Suppressor macrophage (primary cell): ENCODE measurements at places on chromosomes 3 and 15.

GRCh38 chr3:57958642-57959422 is 49.4 kb upstream of the FLNB start:
- no peak for DNase-seq

DNA sequence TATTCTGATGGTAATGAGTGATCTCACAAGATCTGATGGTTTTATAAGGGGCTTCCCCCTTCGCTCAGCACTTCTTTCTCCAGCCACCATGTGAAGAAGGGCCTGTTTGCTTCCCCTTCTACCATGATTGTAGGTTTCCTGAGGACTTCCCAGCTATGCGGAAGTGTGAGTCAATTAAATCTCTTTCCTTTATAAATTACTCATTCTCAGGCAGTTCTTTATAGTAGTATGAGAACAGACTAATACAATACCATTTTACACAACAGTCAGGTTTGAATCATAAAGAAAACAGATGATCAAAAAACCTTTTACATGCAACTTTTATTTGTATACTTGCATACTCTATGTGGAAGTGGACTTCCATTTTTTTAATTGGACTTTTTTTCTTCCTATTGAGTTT is 46.7 kb upstream of the CBLB start:
- no peak for DNase-seq

DNA sequence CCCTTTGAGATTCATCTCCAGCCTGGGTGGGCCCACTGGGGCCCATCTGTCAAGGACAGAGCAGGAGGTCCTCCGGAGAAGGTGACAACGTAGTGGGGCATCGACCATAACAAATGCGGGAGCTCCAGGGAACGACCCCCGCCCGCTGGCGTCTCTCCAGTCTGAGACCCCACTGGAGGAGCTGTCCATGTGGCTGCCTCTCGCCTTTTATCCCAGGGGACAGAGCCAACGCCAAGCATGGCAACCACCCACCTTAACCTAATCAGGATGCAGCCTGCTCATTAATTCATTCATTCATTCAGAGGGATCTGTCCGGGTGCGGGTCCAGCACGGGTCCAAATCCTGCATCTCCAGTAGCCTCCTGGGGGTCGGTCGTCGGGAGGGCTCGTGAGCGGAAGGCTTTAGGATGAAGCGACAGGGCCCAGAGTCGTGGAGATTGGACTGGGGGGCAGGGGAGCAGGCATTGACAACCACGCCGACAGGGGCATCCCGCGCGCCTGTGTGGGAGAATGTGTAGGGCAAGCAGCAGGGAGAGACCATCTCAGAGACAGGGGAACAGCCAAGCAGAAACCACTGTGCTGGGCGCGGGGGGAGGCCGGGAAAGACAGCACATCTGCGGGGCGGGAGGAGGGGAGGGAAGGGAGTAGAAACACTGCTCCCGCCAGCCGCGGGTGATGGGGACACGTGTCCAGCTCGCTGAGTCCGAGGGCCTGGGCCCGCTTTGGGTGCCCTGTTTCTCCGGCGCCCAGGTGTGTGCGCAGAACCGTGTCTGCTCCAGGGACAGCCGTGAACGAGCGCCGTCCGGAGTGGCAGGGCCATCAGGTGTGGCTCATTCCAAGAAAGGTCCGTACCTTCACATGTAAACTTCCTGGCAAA is 1.9 kb downstream of the PIGZ start:
- no peak for DNase-seq

DNA sequence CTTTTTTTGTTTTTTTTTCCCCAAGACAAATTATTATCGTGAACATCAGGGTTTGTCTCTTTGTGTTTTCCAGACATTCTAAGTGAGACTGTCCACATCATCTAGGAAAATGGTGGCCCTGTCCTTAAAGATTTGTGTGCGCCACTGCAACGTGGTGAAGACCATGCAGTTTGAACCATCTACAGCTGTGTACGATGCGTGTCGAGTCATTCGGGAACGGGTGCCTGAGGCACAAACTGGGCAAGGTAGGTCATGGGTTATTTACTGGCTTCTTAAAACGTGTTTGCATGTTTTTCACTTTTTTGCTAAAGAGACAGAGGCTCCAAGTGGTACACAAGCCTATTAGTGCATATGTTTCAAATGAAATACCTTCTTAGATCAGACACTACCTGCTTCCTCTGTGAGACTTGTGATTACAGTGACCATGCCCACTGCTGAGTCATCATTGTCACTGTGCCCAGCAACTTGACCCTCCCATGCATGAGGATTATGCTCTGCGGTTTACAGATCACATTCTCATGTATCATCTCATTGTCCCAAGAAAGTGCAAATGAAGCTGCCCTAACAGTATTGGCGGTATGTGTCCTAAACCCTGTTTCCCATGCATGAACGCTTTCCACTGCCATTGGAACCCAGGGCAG is 395.2 kb upstream of the TPM1 start:
- DNase-seq, result peak; percentile 80

- no peak for DNase-seq
Measured at GRCh38 chr3:62028236-62028635, 345.1 kb downstream of the FEZF2 start.

GRCh38 chr3:169062501-169062900 is 601.0 kb downstream of the MECOM start:
- DNase-seq, result no peak

DNA sequence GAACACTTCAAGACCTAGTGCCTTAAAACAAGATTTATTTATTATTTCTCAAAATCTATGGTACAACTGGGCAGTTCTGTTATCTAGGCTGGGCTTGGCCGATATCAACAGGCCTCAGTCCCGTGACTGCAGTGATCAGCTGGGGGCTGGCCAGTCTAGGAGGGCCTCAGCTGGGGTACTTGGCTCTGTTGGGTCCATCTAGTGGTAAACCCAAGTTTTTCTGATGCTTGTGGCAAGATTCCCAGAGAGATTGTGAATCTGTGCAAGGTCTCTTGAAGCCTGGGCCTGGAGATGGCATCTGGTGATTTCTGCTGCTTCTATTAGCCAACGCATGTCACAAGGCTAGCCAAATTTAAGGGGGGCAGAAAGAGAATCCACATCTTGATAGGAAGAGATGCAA is 482.4 kb upstream of the SGO1 start:
- no peak for DNase-seq

DNA sequence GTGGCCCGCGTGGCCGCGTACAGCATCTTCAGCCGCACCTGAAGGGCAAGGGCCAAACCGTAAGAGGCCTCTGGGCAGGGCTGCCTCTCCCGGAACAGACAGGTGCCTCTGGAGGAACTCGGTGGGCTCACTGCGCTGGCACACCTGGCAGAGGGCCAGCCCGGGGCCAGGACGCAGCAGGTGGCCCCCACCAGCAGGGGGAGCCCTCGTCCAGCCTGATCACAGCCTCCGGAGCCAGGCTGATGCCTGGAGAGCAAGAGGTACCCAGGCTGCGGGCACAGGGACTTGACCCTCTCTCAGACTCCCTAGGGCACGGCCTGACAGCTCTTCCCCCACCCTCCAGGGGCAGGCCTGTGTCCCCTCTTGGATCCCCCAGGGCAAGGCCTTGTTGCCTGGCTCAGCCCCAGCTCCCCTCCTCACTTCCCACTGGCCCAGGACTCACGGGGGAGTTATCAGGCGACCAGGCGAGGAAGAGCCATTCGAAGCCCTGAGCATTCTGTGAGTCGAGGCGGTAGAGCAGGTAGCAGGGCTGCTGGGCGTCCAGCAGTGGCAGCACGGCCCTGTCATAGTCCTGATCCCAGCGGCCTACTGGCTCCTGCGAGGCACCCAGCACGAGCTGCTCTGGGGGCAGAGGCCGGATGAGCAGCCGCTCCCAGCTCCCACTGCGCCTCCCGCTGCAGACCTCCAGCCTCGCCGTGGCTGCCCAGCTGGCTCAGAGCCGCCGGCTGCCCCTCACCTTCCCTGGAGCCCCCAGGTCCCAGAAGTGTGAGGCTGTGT is 6.2 kb upstream of the TLR9 start:
- peak; percentile 94 for DNase-seq

DNA sequence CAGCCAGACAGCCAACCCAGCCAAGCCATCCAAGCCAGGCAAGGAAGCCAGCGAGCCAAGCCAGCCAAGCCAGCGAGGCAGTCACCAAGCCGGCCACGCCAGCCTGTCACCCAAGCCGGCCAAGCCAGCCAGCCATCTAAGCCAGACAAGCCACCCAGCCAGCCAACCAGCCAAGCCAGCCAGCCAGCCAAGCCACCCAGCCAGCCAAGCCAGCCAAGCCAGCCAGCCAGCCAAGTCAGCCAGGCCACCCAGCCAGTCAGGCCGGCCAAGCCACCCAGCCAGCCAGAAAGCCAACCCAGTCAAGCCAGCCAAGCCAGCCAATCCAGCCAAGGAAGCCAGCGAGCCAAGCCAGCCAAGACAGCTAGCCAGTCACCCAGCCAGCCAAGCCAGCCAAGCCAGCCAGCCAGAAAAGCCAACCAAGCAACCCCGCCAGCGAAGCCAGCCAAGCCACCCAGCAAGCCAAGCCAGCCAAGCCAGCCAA is 201.2 kb downstream of the GOLGA6L6 start:
- no peak for DNase-seq

DNA sequence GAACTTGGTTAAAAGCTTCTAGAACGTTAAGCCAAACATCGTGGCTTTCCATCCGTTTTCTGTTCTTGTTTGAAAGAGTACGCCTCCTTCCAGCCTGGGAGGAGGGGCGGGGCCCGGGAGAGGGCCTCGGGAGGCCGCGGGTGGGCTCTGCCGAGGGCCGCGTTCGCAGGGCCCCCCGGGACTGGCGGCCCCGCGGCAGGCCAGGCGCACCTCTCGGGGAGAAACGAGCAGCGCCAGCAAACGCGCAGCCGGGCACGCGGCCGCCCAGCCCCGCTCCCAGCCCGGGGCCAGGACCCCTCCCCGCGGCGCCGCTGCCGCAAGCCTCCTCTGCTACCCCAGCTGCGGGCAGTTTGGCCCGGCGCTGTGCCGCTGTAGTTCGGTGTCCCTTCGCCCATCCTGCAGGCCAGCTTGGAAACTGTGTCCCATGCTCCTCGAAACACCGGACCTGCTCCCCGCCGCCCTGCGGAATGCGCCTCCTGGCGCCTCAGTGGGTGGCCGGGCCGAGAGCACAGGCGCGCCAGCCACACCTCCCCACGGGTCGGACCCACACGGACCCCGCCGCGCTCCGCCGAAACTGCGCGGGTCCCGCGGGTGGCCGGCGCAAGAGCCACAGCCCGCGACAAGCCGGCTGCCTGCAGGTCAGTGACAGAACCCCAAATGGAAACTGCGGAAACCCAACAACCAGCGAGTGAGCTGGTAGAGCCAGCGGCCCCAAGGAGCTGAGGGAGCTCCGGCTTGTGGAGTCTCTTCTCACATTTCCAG is 2.3 kb downstream of the OCA2 start:
- peak; percentile 37 for DNase-seq

DNA sequence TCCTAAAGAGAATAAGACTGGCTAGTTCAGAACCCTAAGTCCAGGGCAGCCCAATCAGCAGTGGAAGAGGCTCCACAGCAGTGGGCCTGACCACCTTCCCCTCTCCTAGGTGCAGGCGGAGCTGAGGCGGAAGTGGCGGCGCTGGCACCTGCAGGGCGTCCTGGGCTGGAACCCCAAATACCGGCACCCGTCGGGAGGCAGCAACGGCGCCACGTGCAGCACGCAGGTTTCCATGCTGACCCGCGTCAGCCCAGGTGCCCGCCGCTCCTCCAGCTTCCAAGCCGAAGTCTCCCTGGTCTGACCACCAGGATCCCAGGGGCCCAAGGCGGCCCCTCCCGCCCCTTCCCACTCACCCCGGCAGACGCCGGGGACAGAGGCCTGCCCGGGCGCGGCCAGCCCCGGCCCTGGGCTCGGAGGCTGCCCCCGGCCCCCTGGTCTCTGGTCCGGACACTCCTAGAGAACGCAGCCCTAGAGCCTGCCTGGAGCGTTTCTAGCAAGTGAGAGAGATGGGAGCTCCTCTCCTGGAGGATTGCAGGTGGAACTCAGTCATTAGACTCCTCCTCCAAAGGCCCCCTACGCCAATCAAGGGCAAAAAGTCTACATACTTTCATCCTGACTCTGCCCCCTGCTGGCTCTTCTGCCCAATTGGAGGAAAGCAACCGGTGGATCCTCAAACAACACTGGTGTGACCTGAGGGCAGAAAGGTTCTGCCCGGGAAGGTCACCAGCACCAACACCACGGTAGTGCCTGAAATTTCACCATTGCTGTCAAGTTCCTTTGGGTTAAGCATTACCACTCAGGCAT is 33.7 kb downstream of the VIPR1 start:
- DNase-seq, result peak; percentile 72

GRCh38 chr15:90002428-90002844 is 1.3 kb downstream of the ZNF710 start:
- DNase-seq, result peak; percentile 61

DNA sequence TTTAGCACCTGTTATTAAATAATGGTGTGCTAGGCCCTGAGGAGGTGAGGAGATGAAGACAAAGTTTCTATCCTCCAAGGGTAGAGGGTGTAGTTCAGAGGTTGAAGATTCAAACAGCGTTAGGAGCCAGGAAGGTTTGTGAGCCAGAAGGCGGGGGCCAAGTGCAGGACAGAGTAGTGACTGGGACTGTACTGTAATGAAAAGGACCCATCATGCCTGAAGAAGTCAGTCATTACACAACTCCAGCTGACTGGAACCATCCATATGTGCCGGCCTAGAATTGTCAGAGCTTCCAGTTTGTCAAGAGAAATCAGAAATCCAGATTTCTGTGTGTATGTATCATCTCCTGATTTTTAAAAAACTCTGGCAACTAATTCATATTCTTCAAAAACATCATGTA is 54.8 kb downstream of the FILIP1L start:
- no peak for DNase-seq

DNA sequence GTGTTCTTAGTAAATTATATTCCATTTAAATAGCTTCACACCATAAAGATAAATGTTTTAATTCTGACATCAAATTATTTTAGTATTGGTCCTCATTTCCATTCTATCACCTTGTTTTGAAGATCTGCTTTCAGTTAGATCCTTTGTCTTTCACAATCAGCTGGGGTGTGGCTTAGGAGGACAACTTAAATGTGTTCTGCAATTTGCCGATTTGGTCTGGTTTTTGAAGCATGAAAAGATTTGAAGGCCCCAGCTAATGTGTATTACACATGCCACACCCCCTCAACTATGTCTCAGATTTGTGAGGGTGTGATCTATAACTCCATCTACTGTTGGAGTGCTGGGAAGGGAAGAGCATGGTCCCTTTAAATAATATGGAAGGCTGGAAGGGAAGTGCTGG is 516.1 kb upstream of the GOLIM4 start:
- DNase-seq, result no peak

GRCh38 chr3:73018790-73019441 is 22.3 kb downstream of the PPP4R2 start:
- no peak for DNase-seq

- DNase-seq, result peak; percentile 0
Measured at GRCh38 chr15:29859973-29860715, 37.9 kb upstream of the TJP1 start.

GRCh38 chr3:53835257-53835656 is 11.0 kb downstream of the CHDH start:
- no peak for DNase-seq

GRCh38 chr15:78739996-78740903 is 71.0 kb downstream of the ADAMTS7 start:
- DNase-seq, result peak; percentile 76

- peak; percentile 74 for DNase-seq
Measured at GRCh38 chr15:97903971-97904572, 56.4 kb upstream of the ARRDC4 start.
